ENCODE measurements at places on chromosomes 1 and 21.

DNA sequence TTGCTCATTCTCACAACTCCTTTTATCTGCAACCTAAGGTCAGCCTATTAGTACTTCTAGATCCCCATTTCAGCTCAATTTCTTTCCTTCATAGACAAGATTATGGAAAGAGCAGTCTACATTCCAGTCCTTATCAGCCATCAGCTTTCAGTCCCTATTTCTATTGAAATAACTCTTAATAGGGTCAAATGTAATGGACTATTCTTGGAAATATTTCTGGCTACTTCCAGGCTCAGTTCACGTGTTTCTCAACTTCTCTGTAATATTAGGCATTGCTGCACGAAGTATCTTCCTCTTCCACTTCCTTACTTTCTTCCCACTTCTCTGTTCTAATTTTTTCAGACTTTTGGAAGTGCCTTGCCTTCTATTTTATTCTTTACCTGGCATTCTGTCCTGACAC lies 232.9 kb upstream of the USP25 start:
- DNase-seq = no peak

DNA sequence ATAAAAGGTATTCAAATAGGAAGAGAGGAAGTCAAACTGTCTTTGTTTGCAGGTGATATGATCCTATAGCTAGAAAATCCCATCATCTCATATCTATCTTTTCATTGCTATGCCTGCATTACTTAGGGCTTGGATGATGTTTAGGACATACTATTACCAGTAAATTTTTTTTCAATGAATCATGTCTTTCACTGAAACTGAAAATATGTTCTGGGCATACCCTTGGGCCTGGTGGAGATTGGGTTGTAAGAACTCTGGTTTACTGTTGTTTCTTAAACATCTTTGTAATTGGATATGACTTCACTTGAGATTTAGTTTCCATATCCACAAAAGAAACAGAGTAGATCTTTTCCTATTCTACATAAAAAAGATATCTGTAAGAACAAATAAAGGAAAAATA lies 502.2 kb upstream of the PRMT6 start:
- DNase-seq = no peak

DNA sequence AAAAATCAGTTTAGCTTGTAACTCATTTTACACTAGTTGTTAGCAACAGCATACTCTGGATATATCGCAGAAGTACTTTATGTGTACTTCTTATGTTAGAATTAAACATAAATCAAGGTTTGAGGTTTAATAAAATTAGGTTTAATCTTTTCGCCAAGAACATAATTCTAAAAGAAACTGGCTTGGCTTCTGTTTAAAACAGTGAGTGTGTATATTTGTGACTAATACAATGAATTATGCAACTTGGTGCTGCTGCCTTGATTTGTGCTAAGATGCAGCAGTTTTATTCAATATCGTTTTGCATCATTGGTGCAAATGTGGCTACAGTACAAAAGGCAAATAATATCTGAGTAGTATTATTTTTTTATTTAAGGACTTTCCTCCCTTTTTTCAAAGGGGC lies 44.8 kb downstream of the USP25 start:
- DNase-seq = no peak

DNA sequence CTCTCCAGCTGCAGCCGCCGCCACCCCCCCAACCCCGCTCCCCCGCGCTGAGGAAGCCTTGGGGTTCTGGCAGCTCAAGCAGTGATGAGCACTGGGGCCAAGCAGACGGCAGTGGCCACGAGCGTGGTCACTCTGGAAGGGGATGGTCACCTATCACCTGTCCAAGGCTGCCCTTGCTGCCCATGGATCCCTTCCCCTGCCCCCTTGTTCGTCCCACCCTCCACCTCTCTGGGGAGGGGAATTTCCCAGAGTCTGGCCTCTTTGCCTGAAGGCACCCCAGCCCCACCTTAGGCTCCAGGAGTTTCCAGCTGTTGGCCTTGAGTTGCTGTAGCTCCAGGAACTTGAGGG lies 7.2 kb upstream of the SMIM12 start:
- DNase-seq = no peak

DNA sequence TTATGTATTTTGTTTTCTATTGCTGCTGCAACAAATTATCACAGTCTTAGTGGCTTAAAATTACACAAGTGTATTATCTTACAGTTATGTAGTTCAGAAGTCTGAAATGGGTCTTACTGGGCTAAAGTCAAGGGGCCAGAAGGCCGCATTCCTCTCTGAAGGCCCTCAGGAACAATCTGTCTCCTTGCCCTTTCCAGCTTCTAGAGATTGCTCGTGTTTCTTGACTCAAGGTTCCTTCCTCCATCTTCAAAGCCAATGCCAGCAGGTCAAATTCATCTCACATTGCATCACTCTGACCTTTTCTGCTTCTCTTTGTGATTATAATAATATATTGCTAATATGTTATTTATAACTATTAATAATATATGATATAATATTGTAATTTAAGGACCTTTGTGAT lies 97.1 kb downstream of the DIRAS3 start:
- no peak for DNase-seq

- DNase-seq = no peak
Measured at GRCh38 chr1:197515421-197515820, 247.4 kb downstream of the CRB1 start.

DNA sequence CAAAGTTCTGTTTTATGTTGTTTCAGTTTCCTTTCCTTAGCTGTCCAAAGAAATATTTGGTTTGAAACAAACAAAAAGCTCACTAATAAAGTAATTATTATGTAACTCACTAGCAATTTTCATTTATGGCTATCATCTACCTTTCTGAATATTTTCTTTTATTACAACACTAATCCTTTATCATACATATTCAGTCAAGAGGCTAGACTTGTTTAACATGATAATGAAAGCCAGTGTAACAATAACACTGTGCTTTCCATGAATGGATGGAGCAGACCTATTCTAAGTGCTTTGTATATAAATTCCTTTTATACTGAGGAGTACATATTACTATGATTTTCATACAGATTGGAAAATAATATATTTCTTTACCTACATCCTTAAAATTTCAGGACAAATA lies 972.8 kb upstream of the ADGRL4 start:
- DNase-seq = no peak

DNA sequence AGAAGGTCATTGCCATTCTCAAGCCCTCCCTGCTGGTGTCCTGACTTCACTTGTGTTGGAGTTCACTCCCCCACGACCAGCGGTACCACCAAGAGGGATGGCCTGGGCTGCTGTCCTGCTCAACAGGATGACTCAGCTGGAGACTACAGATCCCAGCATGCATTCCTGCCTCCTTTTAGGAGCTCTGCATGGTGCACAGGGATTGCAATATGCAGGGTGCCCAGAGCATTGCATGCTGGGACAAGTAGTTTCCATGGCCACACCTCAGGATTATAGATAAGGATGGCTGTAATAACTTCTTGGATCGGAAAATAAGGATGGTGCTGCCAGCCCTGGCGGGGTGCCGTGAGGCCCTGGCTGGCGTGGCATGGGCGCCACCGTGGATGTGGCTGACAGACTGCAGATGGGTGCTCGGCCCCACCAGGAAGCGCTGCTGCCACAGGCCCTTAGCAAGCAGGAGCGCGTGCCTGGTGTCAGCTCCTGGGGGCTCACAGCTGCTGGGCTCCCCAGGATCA lies 150.0 kb downstream of the CASZ1 start:
- peak; percentile 19 for DNase-seq

DNA sequence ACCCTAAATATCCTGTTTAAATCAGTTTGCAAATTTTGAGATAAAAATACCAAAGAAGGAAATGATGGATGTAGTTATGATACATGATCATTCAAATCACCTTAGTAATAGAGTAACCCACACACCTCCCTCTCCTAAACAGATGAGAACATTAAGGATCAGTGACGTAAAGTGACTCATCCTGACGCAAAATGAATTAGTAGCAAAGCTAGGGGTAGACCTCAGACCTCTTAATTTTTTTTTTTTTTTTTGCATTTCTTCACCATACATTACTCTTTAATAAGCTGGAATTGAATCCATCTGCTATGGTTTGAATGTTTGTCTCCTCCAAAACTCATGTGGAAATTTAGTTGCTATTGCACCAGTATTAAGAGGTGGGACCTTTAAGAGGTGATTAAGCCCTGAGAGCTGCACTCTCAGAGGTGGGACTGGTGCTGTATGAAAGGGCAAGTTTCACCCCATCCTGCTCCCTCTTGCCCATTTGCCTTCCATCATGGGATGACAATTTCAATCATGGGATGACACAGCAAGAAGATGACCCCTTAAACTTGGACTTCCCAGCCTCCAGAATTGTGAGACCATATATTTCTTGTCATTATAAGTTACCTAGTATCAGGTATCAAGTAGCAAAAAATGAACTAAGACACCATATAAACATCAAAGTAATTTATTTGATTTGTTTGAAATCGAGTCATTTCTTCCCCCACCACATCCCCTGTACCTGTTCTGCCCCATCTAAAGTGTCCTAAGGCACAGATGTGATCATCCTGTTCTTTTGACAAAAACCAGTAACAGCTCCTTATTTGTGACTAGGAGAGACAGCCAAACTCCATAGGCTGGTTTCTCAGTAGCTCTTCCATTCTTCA lies 114.6 kb upstream of the DUSP10 start:
- no peak for DNase-seq

- no peak for DNase-seq
Measured at GRCh38 chr21:34335316-34335715, 28.5 kb upstream of the KCNE2 start.

GRCh38 chr1:84436876-84437655 lies 38.8 kb downstream of the DNASE2B start:
- DNase-seq = no peak

DNA sequence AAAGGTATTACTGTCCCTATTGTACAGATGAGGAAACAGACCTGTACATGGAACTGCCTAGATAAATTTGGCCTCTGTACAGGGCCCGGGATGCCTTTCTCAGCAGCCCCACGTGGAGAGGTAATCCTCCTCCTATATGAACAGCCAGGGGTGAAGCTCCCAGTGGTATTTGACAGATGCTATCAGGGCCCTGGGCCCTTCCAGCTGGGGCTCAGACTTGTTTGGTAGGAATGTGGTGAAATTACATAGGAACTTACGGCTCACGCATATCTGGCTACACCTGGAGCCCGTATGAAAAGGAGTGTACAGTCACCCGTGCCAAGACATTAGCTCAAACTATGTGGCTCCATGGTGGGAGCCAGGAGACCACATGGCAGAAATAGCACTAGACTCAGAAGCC lies 24.8 kb upstream of the TCEA3 start:
- DNase-seq = no peak

GRCh38 chr1:155037043-155037442 lies 3.4 kb downstream of the DCST1 start:
- no peak for DNase-seq

DNA sequence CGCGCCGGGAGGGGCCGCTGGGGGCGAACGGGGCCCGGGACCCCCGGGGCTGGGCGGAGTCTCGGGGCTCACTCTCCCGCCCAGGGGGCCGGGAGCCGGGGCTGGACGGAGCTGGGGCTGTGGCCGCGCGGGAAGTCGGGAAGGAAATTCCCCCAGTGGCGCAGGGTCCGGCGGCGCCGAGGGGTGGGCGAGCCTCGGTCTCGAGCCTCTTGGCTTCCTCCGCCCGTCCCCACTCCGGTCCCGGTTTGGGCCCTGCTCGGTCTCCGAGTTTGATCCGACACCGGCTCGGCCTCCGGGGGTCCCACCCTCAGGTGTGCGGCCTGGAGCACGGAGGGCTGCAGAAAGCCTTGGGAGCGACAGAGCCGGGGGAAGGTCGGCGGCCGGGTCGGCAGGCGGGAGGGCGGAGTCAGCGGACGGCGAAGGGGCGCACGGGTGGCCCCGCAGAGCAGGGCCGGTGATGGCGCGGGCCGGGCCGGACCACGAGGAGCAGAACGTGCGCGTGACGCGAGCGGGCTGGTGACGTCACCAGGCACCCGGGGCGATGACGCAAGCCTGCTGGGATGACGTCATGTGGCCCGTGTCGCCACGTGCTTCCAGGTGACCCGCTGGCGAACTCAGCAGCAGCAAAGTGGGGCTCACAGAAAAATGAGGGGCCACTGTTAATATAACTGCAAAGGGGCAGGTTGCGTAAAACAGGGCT lies 610 bp upstream of the HES4 start:
- no peak for DNase-seq

DNA sequence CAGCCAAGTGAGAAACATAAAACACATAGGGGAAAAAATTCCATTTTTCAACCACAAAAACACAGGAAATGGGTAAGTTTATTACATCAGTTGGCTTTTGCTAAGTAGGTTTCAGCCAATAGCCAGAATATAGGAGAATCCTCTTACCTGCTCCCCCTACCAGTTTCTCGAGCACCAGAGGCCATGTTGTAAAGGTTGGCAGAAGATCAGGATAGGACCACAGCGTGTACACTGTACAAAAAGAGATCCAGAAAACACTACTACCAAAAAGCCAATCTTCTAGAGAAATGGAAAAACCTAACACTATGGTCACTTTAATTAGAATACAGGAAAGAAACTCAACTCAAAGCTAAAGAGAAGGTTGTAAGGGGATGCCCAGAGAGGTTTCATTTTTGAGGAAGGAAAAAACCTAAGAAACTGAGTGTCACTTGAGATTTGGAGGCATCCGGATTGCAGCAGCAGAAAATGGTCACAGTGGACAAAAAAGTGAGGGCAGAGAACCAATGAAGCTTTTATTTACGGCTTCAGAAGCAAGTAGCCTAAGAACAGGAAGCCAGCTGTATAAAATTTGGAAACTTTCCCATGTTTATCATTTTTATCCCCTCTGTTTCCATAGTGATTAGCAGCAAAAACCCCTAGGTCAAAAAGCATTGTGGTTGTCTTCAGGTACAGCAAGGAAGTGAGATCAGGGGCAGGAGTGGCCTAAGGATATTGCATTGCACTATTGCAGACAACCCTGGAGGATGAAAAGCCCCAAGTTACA lies 2.9 kb downstream of the EIF2D start:
- DNase-seq = no peak

- DNase-seq = peak; percentile 55
Measured at GRCh38 chr1:167715157-167715999, 6.4 kb upstream of the MPZL1 start.

DNA sequence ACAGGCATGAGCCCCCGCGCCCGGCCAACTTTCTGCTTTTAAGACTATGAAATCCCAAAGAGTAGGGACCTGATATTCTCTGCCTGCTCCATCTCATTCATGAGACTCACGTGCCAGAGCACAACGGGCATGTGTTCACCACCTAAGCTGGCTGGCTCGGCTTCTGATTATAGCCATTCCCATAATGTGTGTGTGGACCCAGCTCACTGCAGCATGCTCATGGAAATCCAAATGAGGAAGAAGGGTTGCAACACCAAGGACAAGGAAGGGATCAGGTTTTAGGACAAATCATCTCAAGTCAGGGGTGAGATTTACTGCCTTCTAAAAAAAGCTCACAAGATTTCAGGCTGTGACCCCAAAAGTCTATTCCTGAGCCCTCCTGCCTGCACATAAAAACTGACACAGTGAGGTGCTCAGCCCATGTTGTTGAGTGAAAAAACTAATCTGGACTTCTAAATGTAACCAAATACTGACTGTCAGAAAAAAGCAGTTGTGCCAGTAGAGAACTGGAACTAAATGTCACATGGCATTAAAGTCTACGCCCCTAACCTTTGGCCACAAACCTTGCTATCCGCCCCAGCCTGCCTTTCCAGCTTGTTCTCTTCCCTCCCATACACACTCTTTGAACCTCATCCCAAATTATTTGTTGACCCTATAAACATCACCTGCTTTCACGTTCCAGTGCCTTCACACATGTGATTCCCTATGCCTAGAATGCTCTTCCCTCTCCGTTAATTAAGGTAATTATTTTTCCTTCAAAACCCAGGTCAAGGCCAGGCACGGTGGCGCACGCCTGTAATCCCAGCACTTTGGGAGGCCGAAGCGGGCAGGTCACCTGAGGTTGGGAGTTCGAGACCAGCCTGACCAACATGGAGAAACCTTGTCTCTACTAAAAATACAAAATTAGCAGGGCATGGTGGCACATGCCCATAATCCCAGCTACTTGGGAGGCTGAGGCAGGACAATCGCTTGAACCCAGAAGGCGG lies 9.1 kb upstream of the COA7 start:
- no peak for DNase-seq

GRCh38 chr1:6423321-6423999 lies 1.1 kb upstream of the ESPN start:
- DNase-seq = no peak

Measured in non-pigmented ciliary epithelial cell (primary cell).